Right kidney (tissue), 9 donors: ENCODE measurements at places on chromosomes 11 and 22.

- DNase-seq = no peak
Observed at GRCh38 chr22:31179345-31179744, 19.4 kb downstream of the RNF185 start.

DNA sequence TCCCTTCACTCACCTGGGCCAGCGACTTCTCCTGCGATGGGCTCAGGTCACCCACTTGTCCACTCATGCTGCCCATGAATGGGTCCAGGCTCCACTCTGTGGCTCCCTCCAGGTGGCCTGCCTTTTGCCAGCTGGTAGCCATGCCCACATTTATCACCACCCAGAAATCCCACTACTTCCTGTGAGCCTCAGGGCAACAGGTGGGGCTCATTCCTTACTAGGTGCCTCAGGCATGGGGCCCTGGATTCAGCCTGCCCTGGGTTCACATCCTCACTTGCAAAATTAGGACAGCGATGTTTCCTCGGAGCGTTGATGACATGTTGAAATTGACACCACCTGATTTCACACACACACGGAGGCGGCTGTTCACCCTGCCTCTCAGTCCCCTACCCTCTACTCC lies at the start of gene SEC14L6:
SEC14L6 (minus strand) TSS at position 126 of the 400 bp plus-strand sequence; CDS start at position 67, 59 bp downstream.
- no peak for DNase-seq

DNA sequence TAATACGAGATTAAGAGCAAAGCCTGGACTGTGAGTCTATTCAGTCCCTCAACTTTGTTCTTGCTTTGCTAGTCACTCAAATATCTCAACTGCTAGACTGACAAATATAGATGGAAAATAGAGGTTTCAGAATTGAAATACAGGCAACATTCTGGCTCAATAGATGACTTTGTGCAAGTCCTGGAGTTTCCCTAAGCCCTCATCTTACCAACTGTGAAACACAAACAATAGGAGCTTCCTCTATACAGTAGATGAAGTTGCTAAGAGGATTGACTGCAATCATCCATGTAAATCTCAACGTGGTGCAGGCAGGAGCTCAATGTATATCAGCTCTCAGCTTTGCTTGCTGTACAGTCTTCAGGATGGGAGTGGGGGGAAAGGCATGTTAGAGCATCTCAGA lies 6.2 kb upstream of the MPEG1 start:
- no peak for DNase-seq

- no peak for DNase-seq
Observed at GRCh38 chr11:25562417-25562816, 769.5 kb upstream of the ANO3 start.

DNA sequence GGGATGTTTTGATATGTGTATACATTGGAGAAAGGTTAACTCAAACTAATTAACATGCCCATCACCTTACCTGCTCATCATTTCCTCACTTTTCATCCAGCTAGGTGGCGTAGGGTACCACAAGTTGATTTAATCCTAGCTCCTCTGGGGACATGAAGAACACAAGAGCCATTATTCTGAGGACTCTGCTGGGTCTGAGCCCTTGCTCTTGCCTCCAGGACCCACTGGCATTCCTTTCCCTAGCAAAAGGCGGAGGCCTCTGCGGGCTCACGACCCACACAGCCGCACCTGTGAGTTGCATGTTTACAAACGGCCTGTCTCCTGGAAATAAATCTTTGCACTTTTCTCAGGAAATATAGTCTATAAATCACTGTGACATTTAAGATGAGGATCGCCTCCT lies 871.9 kb downstream of the TBC1D22A start:
- DNase-seq = no peak

DNA sequence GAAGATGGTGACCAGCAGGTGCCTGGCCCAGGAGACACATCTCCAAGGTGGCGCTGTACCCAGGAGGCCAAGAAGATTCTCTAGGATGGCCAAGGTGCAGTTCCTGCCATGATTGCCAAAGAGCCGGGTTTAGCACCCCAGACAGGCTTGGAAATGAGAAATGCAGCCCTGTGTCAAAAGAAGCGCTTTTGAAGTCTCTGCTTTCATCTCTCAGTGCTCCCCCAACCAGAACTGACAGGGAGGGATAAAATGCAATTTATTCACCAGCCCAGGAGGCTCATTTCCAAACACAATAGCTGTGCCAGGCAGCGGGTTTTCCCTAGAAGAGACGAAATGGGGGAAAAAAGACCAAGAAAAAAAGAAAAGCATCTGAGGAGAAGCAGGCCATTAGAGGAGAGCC lies 195.9 kb upstream of the NCAM1 start:
- DNase-seq = no peak

- no peak for DNase-seq
Observed at GRCh38 chr11:68390315-68390714, 70.2 kb upstream of the PPP6R3 start.

- no peak for DNase-seq
Observed at GRCh38 chr11:8098361-8098760, 17.4 kb downstream of the TUB start.

GRCh38 chr11:116302756-116303155 lies 470.0 kb downstream of the BUD13 start:
- no peak for DNase-seq

- DNase-seq = no peak
Observed at GRCh38 chr11:116829525-116830183, at the start of gene APOC3. APOC3 (plus strand) TSS chr11:116829907; CDS start chr11:116830583, 676 bp downstream.

DNA sequence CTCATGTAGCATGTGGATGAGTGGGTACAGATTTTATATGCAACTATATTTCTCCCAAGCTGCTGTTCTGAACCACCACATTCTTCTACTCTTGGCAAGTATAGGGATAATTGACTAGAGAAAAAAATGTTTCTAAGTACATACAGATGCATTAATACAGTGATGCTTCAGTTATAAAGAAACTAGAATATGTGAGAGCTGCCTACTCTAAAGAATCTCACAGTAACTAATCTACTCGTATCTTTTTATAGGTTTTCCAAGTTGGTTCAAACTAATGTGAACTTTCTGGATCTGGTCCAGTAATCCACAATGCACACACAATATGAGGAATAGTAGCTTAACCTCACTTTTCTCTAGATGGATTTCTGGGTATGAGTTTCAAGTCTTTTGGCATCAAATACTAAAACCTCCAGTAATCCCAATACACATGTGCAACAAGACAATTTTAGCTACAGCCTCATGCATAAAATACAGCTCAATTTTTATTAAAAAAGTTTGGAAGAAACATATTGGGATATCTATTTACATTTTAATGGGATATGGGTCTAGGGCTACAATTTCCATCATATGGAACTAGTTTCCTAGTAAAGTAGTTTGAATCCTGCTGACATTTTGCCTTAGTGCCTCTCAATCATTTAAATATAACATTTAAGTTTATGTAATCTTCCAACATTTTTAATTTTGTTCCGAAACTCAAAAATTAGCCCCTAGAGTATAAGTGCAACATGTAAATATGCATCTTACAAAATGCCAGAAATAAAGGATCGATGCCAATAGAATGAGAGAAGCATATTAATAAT lies 2209.7 kb downstream of the LRRC4C start:
- DNase-seq = no peak

DNA sequence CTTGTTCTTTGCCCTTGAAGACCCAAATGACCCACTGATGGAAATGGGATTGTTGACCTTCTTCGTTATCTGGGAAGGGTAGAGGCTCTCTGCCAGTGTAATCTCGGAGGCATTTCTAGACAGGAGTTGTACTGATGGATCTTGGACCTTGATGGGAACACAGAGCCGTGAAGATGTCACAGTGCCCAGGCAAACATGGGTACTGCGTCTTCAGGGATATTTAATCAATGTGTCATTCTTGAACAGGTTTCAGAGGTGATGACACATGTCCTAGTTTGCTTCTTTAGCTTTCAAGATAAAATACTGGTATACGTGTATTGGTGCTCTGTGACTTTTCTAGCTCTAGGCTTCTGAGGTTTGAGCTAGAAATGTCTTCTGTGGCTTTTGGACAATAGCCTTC lies 6.2 kb downstream of the LDLRAD3 start:
- DNase-seq = no peak

DNA sequence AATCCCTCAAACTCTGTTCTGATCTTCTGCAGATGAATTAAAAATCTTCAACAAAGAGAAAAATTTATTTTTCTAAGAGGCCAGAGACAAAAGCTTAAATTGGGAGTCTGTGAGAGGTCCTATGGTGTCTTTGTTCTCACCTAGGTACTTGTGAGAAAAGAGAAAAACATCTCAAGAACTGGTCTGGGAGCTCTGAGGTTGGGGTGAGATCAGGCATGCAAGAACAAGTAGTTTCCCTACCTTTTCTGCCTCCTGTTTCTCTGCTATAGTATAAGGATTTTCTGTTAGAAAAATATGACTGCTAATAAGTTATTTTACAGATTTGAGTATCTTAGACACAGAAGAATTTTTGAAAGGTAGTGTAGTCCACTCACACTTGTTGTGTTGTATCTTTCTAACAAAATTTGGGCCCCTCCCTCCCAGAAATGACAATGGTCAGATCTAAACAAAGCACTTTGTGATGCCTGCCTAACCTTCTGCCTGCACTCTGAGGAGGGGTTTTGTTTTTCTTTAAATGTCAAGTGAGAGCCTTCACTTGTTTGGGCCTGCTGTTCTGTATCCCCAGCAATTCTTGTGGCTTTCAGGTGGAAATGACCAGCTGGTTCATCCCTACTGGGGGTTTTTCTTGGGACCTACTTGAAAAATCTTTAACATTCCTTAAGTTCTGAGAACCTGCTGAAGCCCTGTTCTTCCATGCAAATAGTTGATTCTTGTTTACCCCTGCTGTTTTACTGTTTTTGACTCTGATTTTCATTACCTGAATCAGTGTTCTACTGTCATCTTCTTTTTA lies 13.6 kb upstream of the OR51S1 start:
- DNase-seq = no peak

DNA sequence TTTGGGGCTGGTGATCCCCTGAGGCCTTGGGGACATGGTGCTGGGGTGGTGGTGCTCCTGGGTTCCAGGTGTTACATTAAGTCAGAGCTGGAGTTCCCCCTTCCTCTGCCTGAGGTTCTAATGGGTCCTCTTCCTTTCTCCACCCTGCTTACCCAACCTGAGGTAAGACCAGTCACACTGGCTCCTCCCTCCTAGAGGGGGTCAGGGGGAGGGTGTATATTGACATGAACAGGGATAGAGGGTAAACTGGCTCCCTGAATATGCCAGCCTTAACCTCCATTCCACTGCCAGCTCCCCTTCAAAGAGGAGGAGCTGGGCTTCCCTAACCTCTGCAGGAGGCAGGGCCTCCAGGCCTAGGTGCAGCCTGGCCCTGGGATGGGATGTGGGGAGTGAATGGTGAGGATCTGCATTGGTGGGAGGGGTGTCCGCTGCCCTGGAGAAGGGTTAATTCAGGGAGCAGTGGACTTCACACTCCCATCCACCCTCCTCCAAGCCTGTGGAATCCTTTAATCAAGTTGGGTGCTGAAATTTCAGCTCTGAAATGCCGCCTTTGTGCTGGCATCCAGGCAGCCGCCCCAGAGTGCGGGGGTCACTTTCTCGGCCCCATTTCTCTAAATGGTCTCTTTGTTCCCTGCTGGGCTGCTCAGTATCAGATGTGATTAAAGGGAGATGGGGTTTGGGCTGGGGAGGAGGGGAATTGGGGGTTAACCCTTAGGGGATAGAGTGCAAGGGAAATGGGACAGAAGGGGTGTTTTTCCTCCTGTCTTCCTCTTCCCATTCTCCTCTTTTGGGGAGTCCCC lies 15.2 kb downstream of the POLR2F start:
- no peak for DNase-seq
